ENCODE measurements at places on chromosomes 4 and X.

DNA sequence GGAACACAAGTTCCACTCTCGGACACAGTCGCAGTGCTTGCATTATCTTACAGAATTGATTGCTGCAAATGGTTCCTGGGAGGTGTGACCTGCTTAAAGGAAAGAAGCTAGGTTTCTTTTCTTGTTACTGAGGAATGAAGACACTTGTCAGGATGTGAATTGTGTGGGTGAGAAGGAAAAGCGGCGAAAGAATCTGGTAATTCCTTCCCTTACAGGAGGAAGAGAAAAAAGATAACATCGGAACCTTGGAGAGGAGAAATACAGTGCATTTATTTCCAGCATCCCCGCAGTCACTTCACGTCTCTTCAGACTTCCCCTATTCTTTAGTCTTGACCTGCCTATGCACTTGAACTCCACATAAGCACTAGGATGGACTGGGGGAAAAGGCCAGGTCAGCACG lies 389 bp upstream of the CCSER1 start:
- no peak overlapping the region for H3K27ac ChIP-seq
- peaks cover 22% of the 10 kb centered on the region for H3K4me1 ChIP-seq
- no peak for DNase-seq
- H3K4me3 ChIP-seq = peak overlapping the region; percentile 91
- no peaks in the 10 kb centered on the region for H3K36me3 ChIP-seq

GRCh38 chrX:41561045-41561444 lies 113.9 kb downstream of the NYX start:
- peak overlapping the region; percentile 85 for H3K27ac ChIP-seq
- no peak for DNase-seq
- H3K36me3 ChIP-seq = peaks cover 32% of the 10 kb centered on the region
- peaks cover 7% of the 10 kb centered on the region for H3K4me1 ChIP-seq
- H3K4me3 ChIP-seq = no peak overlapping the region
- H3K27me3 ChIP-seq = peaks cover 6% of the 10 kb centered on the region

DNA sequence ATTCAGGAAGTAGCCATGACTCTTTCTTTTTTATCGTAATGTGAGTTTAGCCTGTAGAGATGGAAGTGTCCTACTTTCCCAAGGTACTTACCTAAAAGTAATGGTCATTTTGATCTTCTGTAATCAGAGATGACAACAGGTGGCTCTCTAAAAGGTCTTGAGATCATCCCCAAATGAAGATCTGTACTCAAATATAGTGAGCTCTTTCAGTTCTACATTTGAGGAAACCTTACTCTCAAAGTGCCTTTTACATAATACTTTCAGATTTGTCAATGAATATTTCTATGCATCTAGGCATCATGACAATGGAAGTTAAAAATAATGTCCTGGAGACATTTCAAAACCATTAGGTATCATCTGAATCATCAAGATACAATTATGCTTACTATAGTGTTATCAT lies 17.2 kb upstream of the MND1 start:
- DNase-seq = no peak
- peaks cover 4% of the 10 kb centered on the region for H3K27me3 ChIP-seq
- no peak overlapping the region for H3K27ac ChIP-seq
- peaks cover 34% of the 10 kb centered on the region for H3K36me3 ChIP-seq
- no peaks in the 10 kb centered on the region for H3K4me1 ChIP-seq

DNA sequence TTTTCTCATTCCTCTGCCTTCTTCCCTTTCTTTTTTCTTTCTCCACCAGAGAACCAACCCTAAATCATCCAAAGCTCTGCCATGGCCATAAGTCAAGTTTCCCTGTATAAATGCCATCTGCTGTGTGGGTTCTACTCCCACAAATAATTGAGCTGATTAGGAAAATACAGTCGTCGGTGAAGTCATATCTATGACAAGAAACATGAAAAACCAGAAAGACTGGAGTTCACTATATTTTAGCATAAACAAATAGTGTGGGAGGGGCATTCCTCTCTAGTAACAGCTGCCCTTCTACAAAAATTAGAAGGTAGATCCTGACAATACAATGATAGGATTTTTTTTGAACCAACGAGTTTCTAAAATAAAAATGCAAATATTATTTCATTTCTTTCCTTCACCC lies 48.8 kb downstream of the SPOCK3 start:
- no peaks in the 10 kb centered on the region for H3K4me1 ChIP-seq
- no peak for DNase-seq
- H3K36me3 ChIP-seq = no peaks in the 10 kb centered on the region
- H3K27me3 ChIP-seq = peaks cover 3% of the 10 kb centered on the region
- no peak overlapping the region for H3K27ac ChIP-seq

GRCh38 chr4:169207436-169208089 lies 63.2 kb downstream of the SH3RF1 start:
- DNase-seq = no peak
- H3K27me3 ChIP-seq = no peaks in the 10 kb centered on the region
- H3K36me3 ChIP-seq = peaks cover 31% of the 10 kb centered on the region
- peak overlapping the region; percentile 86 for H3K27ac ChIP-seq

GRCh38 chr4:151202851-151203455 lies 74.0 kb upstream of the PRSS48 start:
- H3K4me1 ChIP-seq = peaks cover 4% of the 10 kb centered on the region
- H3K4me3 ChIP-seq = no peak overlapping the region
- peaks cover 3% of the 10 kb centered on the region for H3K27me3 ChIP-seq

DNA sequence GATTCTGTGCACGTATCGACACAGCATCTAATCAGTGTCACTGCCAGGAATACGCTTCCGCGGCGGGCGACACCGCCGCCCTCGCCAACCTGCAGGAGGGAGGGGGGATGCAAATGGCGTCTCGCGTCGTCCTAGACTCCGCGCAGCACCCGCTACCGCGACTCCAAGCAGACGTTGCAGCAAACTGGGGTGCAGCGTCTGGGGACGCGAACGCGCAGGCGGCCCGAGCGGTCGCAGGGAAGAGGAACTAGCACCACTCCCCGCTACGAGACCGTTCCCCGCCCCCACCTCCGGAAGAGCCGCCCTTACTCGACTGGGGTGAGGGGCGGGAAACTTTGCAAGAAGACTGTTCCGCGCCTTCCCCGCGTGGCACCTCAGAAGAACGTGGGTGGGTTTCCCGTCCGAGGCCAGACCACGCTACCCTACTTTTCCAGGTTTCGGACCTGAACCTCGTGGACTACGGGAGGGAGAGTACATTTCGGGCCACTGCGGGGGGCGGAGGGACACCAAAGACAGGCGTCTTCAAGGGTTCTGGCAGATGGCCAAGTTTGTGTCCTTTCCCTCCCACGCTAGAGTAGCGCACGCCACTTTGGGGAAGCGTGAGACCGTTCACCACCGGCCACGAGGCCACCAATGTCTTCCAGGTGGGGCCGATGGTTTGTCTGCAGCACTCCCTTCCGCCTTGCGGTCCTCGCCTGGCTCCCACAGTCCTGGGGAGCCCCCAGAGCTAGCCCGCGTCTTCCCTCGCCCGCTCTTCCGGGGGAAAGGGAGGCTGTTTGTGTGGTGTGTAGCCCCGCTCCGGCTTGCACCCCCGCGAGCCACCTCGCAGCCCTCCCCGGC lies 78.0 kb upstream of the BCOR start:
- H3K27me3 ChIP-seq = peaks cover 20% of the 10 kb centered on the region
- H3K4me1 ChIP-seq = peaks cover 53% of the 10 kb centered on the region
- peak overlapping the region; percentile 79 for H3K4me3 ChIP-seq

DNA sequence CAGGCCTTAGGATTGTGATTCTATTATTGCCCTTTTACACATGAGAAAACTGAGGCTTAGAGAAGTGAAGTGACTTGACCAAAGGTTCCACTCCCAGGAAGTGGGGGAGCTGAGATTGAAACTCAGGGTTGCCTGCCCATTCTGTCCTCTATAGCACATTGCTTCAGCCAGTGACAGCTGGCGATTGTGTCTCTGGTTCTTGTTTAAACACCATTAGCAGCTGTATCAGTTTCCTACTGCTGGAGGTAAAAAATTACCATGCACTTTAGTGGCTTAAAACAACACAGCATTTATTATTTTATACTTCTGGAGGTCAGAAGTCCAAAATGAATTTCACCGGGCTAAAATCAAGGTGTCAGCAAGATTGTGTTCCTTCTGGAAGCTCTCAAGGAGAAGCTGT lies 205.8 kb upstream of the MAMLD1 start:
- no peak overlapping the region for H3K4me3 ChIP-seq
- no peaks in the 10 kb centered on the region for H3K36me3 ChIP-seq
- H3K27ac ChIP-seq = no peak overlapping the region

DNA sequence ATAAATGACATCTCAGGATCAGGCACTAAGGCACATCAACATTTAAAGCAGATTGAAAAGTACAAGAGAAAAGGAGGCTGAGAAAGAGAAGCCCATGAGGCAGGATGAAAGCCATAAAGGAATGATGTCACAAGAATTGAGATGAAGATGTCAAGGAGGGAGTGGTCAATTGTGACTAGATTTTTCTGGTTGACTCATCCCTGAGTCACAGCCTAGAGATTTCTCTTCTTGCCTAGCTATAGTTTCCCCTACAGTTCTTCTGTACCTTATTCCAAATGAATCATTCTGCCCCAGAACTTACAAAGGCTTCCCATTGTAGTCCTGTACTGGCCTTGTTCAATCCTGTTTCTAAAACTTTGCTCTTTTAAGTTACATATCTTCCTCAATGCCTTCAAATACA lies 3.4 kb upstream of the USP53 start:
- H3K27ac ChIP-seq = no peak overlapping the region
- peaks cover 9% of the 10 kb centered on the region for H3K27me3 ChIP-seq

GRCh38 chr4:103099691-103100392 lies at the start of gene BDH2:
Gene BDH2 (minus strand): TSS chr4:103099834. CDS start chr4:103096254, 3,580 bp downstream.
- peaks cover 3% of the 10 kb centered on the region for H3K27me3 ChIP-seq
- H3K27ac ChIP-seq = peak within 1 kb of the TSS; percentile 44
- H3K4me1 ChIP-seq = peaks cover 40% of the 10 kb centered on the region
- H3K36me3 ChIP-seq = peaks cover 11% of the 10 kb centered on the region
- DNase-seq = peak; percentile 41

GRCh38 chrX:151206871-151207270 lies 30.5 kb downstream of the GPR50 start:
- no peaks in the 10 kb centered on the region for H3K36me3 ChIP-seq
- H3K4me1 ChIP-seq = no peaks in the 10 kb centered on the region
- H3K4me3 ChIP-seq = no peak overlapping the region
- H3K27me3 ChIP-seq = peaks cover 13% of the 10 kb centered on the region

GRCh38 chr4:23932186-23932585 lies 42.3 kb upstream of the PPARGC1A start:
- no peak overlapping the region for H3K4me3 ChIP-seq
- no peak overlapping the region for H3K27ac ChIP-seq
- no peak for DNase-seq
- peaks cover 13% of the 10 kb centered on the region for H3K4me1 ChIP-seq
- H3K36me3 ChIP-seq = no peaks in the 10 kb centered on the region

DNA sequence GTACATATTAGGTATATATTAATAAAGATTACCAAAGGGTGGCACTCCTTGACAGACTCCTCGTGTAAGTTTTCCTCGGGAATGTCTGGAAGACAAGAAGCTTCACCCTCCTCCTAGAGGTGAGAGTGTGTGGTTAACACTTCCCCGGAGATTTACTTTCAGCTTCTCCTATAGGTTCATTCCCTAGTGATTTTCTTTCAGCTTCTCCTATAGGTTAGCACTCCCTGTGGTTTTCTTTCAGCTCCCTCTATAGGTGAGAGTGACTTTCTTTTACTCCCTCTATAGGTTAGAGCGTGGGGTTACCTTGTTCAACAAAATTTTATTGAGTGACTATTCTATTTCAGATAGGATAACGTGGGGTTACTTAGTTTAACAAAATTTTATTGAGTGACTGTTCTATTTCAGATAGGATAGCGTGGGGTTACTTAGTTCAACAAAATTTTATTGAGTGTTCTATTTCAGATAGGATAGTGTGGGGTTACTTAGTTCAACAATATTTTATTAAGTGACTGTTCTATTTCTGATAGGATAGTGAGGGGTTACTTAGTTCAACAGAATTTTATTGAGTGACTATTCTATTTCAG lies 106.0 kb upstream of the PLAC1 start:
- no peaks in the 10 kb centered on the region for H3K4me1 ChIP-seq
- no peak overlapping the region for H3K27ac ChIP-seq
- H3K27me3 ChIP-seq = peaks cover 3% of the 10 kb centered on the region
- no peak overlapping the region for H3K4me3 ChIP-seq

DNA sequence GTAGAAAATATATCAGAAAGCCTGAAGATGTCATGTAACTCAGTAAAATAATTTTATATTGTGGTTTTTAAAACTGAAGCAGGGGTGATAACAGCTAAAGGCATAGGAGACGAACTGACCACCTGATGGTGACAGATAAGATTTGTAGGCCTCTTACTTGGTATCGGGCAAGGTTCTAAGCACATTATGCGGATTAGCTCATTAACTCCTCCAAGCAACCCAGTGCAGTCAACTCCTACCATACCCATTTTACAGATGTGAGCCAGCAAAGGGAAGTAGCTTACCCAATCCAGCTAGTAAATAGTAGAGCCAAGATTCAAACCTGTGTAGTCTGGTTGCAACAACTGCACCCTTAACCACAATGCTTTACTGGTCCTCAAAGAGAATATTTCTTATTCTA lies 62.1 kb downstream of the CC2D2A start:
- H3K36me3 ChIP-seq = peaks cover 37% of the 10 kb centered on the region
- H3K4me1 ChIP-seq = peaks cover 3% of the 10 kb centered on the region
- H3K27ac ChIP-seq = peak overlapping the region; percentile 10

DNA sequence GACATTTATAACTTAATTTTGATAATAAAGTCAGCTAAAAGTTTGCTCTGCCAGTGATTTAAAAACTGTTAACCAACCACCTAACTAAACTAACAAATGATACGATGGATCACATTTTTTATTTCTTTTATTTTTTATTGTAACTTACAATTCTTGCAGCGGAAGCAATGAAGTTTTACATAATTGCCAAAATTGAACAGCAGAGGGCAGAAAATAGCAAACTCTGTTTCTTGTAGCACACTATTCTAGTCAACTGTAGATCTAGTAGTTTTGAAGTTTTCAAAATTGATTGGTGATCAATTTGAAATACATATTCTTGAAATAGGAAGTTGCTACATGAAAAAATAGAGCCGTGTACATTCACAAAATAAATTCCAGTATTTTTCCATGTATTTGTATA lies 2.8 kb upstream of the GRIA2 start:
- H3K36me3 ChIP-seq = no peaks in the 10 kb centered on the region
- H3K4me1 ChIP-seq = peaks cover 21% of the 10 kb centered on the region
- DNase-seq = no peak
- H3K27ac ChIP-seq = no peak overlapping the region
- peaks cover 62% of the 10 kb centered on the region for H3K27me3 ChIP-seq
- H3K4me3 ChIP-seq = no peak overlapping the region

DNA sequence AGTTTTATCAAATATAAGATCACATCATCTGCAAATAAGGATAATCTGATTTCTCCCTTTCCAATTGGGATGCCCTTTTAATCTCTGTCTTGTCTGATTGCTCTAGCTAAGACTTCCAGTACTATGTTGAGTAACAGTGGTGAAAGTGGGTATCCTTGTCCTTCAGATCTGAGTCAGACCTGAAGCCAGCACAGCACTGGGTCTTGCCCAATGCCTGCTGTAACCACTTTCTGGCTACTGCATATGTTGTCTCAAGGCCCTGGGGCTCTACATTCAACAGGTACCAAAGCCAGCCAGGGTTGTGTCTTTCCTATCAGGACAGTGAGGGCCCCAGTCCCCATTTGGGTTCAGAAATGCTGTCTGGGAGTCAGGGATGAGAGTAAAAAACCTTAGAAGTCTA lies 90.3 kb downstream of the CYSLTR1 start:
- peaks cover under 1% of the 10 kb centered on the region for H3K27me3 ChIP-seq
- no peak for DNase-seq
- no peak overlapping the region for H3K4me3 ChIP-seq
- H3K4me1 ChIP-seq = no peaks in the 10 kb centered on the region
- H3K27ac ChIP-seq = no peak overlapping the region
- H3K36me3 ChIP-seq = no peaks in the 10 kb centered on the region
